ENCODE measurements at places on chromosomes 12 and 14. TPM values are rescaled to one million over a fixed set of nuclear protein-coding genes. Genes with fewer than 3 reads are reported as not detected.

GRCh38 chr12:58143498-58143995 is 202.2 kb downstream of the ATP23 start:
- no peak for DNase-seq

GRCh38 chr12:120719072-120719471 is 6.6 kb upstream of the ACADS start:
- no peak for DNase-seq

Gene MYH6
- not detected for total RNA-seq

Gene CPM
- 130 TPM for total RNA-seq

- no peak for DNase-seq
These were observed 47.4 kb upstream of the SRSF5 start for GRCh38 chr14:69719501-69719951.

GRCh38 chr12:94427501-94428381 is 31.9 kb downstream of the CEP83 start:
- DNase-seq = no peak

DNA sequence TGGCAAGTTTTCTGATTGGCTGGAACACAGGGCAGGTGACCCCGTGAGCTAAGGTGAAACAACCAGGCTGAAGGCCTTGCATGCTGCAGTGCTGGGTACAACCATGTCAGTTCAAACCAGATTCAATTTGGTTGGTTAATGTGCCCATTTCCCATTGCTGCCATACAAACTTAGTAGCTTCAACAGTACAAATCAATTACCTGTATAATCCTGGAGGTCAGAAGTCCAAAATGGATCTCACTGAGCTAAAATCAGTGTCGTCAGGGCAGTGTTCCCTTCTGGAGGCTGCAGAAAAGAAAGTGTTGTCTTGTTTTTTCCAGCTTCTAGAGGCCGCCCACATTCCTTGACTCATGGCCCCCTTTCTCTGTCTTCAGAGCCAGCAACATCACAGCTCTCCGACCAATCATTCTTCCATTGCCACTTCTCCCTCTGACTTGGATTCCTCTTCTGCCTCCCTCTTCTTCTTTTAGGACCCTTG is 221.7 kb downstream of the ZFP36L1 start:
- DNase-seq = no peak

GRCh38 chr12:34107016-34107415 is 84.7 kb downstream of the ALG10 start:
- no peak for DNase-seq

Gene PRR13
- total RNA-seq = 528 TPM

GRCh38 chr12:104600790-104601739 is 144.3 kb downstream of the CHST11 start:
- DNase-seq = no peak

- DNase-seq = peak; percentile 48
These were observed 241.0 kb upstream of the ATP2B1 start for GRCh38 chr12:89949457-89950195.

DNA sequence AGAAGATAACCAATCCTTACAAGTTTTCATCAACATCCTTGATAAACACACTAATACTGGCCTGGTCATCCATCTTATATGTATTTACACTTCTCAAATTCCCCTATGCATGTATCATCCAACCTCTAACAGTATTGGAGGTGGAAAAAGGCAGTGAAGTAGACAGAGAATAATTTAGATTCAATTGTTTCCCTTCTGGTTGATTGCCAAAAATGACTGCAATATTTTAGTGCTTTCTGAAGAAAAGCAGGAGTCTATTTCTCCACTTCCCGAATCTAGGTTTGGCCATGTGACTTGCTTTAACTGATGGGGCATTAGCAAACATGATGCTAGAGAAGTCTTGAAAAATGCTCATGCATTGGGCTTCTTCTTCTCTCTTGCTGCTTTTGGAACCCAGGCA is 78.3 kb upstream of the METAP2 start:
- no peak for DNase-seq

GRCh38 chr12:107231303-107231702 is 138.0 kb upstream of the CRY1 start:
- no peak for DNase-seq

- peak; percentile 85 for DNase-seq
These were observed 386 bp downstream of the HDAC7 start for GRCh38 chr12:47819138-47819895.

DNA sequence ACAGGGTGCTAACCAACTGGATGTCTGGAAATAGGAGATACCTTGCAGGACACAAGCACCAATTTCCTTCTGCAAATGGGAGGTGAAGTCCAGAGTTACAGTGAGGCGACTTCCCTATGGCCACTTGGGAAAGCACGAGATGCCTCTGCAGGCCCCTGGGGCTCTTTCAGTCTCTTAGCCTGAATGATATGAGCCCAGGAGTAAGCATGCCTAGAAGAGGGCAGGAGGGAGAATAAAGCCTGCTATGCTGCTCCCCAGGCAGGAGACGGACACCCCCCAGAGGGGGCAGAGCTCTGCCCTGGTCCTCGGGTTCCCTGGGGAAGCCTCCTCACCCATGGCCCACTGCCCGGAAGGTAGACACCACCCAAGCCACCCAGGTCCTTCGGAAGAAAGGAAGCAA is 105.1 kb downstream of the GCH1 start:
- no peak for DNase-seq

Gene C12orf50
- total RNA-seq = not detected

Gene GYS2
- not detected for total RNA-seq

DNA sequence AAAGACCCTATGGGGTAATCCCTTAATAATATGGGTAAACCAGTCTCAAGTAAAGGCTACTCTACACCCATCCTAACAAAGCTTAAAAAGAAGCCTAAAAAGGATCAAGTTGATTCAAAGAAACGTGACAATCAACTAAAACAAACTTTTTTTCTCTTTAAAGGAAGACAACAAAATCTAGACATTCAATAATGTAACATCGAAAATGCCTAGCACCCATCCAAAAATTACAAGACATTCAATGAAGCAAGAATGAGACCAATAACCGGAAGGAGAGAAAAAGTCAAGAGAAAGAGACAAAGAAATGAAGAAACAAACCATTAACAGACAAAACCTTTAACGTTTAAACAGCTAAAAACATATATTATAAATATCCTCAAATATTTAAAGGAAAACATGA is 143.8 kb upstream of the VASH1 start:
- DNase-seq = no peak

GRCh38 chr14:32846821-32847365 is 91.8 kb upstream of the NPAS3 start:
- DNase-seq = no peak

GRCh38 chr12:125387206-125387605 is 322.0 kb downstream of the AACS start:
- no peak for DNase-seq

GRCh38 chr14:100106250-100107112 is 41.3 kb downstream of the EVL start:
- no peak for DNase-seq

DNA sequence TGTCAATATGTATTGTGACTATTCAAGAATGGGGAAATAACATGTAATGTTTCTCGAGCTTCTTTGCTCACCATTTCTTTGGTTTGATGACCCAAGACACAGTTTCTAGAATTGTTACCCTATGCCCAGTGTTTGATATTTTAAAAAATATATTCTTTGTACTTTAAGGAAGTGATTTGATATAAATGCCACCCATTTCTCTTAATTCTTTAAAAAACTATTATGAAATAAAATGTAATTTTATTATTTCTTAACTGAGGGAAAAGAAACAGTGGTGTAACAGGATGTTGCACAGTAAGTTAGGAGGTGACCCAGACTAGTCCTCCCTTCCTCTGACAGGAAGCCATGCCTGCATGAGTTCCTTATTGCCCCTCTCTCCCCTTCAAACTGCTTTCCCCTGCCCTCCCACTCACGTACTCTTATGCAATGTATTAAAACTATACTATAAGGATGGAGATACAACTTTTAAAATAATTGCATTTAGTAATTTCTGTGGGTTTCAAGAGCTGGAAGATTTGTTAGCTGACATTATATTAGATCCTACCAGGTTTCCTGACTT is 279.4 kb downstream of the TMTC2 start:
- DNase-seq = no peak

Data from mucosa of descending colon (tissue), 3 donors.